Adrenal gland (tissue), 19 donors: ENCODE measurements at places on chromosomes 6 and 20. TPM values are rescaled to one million over a fixed set of nuclear protein-coding genes. Genes with fewer than 3 reads are reported as not detected.

- peak within 1 kb of the TSS; percentile 59 for H3K4me3 ChIP-seq
- H3K27ac ChIP-seq: no peak within 1 kb of the TSS
- H3K27me3 ChIP-seq: no peaks in the 10 kb centered on the region
Observed at GRCh38 chr20:45407783-45408645, at the start of gene DBNDD2. DBNDD2 (plus strand) TSS chr20:45408289; CDS start chr20:45408468, 179 bp downstream.

- H3K27me3 ChIP-seq: no peaks in the 10 kb centered on the region
- H3K36me3 ChIP-seq: no peaks in the 10 kb centered on the region
- H3K4me1 ChIP-seq: no peaks in the 10 kb centered on the region
- no peak overlapping the region for H3K4me3 ChIP-seq
Observed at GRCh38 chr6:32655203-32655710, 11.2 kb downstream of the HLA-DQB1 start.

DNA sequence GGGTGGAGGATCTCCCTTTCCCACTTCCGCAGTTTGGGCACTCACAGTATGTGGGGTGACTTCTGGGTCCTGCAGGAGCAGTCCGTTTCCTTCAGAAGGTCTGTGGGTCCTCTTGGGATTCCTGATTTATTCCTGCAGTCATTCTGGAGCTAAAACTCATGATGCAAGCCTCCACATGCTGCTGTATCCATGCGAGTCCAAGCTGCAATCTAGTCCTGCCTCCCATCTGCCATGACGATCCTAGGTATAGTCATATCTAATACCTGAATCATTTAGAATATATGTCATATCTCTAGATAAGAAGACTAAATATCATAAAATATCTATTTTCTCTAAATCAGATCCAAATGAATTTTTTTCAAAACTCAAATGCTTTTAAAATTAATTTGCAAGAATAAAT, 103.4 kb upstream of the AHI1 start:
- H3K36me3 ChIP-seq: no peaks in the 10 kb centered on the region
- H3K4me3 ChIP-seq: no peak overlapping the region
- H3K27me3 ChIP-seq: no peaks in the 10 kb centered on the region

DNA sequence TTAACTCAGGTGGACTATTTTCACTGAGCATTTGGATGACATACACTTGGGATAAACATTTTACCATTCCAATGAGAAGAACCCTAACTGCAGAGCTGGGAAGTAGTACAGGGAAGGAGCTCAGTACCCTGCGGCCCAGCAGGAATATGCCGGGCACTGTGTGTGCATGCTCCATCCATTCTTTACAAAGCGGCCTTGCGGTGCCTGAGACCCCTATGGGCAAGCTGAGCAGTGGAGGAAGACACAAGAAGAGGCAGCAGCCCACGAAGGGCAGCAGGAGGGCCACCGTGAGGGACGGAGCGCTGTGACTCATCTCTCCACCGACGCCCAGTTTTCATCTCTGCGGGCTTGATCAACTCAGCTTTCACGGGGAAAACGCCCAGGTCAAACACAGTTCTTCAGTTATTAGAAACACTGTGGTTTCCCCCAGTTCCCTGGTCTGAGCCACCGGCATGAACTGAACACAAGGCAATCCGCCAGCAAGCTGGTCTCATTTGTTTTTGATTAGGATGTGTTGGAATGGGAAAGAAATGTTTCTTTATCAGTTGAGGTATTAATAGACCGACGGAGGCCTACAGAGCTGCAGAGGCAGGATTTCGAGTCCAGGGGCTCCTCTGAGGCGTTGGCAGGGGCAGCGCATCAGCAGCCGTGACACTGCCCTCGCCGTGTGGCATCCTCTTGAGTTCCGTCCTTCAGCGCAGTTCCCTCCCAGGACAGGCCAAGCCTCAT, 44.9 kb downstream of the IRF4 start:
- no peaks in the 10 kb centered on the region for H3K4me1 ChIP-seq
- H3K27me3 ChIP-seq: no peaks in the 10 kb centered on the region
- no peaks in the 10 kb centered on the region for H3K36me3 ChIP-seq
- DNase-seq: no peak

DNA sequence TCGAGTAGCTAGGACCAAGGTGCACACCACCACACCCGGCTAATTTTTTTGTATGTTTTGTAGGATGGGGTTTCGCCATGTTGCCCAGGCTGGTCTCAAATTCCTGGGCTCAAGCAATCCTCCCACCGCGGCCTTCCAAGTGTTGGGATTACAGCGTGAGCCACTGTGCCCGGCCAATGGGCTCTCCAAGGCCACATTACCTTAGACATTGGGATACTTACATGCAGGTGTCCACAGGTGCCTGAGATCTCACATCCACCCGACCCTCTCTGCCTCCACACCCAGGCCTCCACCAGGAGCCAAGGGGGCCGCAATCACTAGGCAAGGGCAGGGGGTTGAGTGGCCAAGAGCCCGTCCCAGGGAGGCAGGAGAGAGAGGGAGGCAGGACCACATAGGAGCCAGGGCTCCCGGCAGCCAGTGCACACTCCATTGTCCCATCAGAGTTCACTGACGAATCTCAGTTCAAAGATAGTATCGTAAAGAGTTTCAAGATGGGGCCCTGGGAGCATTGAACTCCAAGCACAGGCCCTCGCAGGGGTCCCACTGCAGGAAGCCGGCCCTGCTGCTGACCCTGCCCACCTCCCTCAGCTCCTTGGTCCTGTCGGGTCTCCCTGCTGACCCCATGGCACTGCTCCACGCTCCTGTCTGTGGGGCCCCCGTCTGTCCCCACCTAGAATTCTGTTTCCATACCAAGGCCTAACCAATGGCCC, 55.3 kb downstream of the SSR1 start:
- peaks cover 24% of the 10 kb centered on the region for H3K4me1 ChIP-seq
- H3K4me3 ChIP-seq: no peak overlapping the region
- no peak overlapping the region for H3K27ac ChIP-seq
- H3K27me3 ChIP-seq: no peaks in the 10 kb centered on the region
- no peak for DNase-seq

- no peak overlapping the region for H3K4me3 ChIP-seq
- DNase-seq: no peak
- no peak overlapping the region for H3K27ac ChIP-seq
- no peaks in the 10 kb centered on the region for H3K27me3 ChIP-seq
- H3K36me3 ChIP-seq: no peaks in the 10 kb centered on the region
- no peaks in the 10 kb centered on the region for H3K4me1 ChIP-seq
Observed at GRCh38 chr6:125254321-125254720, 47.4 kb downstream of the HDDC2 start.

GRCh38 chr6:150765067-150765764, 100.3 kb upstream of the MTHFD1L start:
- no peak for DNase-seq
- H3K27me3 ChIP-seq: no peaks in the 10 kb centered on the region
- H3K4me1 ChIP-seq: no peaks in the 10 kb centered on the region
- no peak overlapping the region for H3K27ac ChIP-seq
- H3K36me3 ChIP-seq: no peaks in the 10 kb centered on the region
- H3K4me3 ChIP-seq: no peak overlapping the region

DNA sequence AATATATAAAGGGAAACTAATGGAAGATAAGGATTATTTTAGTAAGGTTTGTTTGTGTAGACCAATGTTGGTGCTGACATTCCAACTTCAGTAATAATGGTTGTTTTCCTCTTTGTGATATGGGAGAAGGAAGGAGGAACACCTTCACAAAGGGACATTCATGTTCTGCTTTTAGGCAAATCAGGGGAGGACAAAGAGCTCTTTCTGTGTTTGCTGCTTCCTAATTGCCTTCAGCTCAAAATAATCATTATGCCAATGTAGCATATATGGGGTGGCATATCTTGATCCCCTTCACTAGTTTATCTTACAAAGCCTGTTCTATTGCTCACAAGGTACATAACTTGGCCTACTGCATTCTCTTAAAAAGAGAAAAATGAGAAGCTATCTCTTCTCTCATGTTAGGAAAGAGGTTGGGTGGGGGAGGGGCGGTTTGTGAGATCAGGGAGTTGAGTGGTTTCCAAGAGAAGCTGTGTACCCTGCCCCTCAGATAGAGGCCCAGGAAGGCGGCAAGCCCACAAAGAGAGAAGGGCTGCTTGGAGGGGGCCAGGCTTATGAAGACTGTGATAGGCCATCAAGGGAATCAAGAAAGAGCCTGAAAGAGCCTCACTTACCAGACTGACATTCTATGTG, 4.7 kb upstream of the ADGRG6 start:
- H3K36me3 ChIP-seq: no peaks in the 10 kb centered on the region
- peaks cover 7% of the 10 kb centered on the region for H3K27me3 ChIP-seq
- H3K4me3 ChIP-seq: no peak overlapping the region
- H3K27ac ChIP-seq: no peak overlapping the region
- H3K4me1 ChIP-seq: no peaks in the 10 kb centered on the region

GRCh38 chr6:137737836-137738596, 129.0 kb upstream of the TNFAIP3 start:
- no peak overlapping the region for H3K27ac ChIP-seq
- DNase-seq: no peak
- no peaks in the 10 kb centered on the region for H3K36me3 ChIP-seq
- H3K4me3 ChIP-seq: no peak overlapping the region

- peaks cover 19% of the 10 kb centered on the region for H3K4me1 ChIP-seq
- H3K27me3 ChIP-seq: no peaks in the 10 kb centered on the region
- no peak overlapping the region for H3K4me3 ChIP-seq
- peaks cover 7% of the 10 kb centered on the region for H3K36me3 ChIP-seq
Observed at GRCh38 chr6:118473266-118473665, 74.8 kb upstream of the PLN start.

GRCh38 chr6:150981095-150981494, 115.6 kb downstream of the MTHFD1L start:
- H3K4me3 ChIP-seq: no peak overlapping the region
- no peaks in the 10 kb centered on the region for H3K36me3 ChIP-seq
- no peaks in the 10 kb centered on the region for H3K27me3 ChIP-seq
- H3K27ac ChIP-seq: no peak overlapping the region
- H3K4me1 ChIP-seq: no peaks in the 10 kb centered on the region

GRCh38 chr6:2659882-2660281, 90.8 kb downstream of the MYLK4 start:
- no peak overlapping the region for H3K27ac ChIP-seq
- H3K27me3 ChIP-seq: no peaks in the 10 kb centered on the region
- no peak for DNase-seq
- no peaks in the 10 kb centered on the region for H3K36me3 ChIP-seq

DNA sequence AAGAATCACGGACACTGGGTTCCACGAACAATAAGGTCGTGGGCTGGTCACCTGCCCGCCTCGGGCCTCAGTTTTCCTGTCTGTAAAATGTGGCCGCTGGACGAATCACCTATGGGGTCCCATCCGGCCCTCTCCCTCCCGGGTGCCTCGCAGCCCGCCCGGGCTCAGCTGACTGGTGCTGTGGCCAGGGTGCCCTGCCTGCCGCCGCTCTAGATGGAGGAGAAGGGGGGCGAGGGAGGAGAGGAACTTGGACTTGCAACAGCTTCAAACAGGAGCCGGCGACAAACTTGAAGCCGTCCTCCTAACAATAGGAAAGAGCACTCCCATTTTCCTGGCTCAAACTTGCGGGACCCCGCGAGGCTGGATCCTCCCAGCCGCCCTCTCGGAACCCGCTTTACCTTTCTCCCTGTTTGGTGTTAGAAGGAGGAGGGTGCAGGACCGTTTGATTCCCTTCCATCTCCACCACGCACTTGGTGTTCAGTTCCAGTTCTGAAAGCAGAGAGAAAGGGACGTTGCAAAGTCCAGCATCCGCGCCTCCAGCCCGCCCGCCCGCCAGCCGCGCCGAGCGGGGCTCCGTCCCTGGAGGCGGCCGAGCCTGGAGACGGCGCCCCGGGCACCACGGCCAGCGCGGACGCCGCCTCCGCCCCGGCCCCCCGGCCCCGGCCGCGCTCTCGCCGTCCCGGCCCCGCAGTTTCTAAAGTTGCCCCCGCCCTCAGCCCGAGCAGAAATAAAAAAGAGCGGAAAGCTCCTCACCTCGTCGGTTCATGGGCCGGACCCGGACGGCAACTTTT, 584 bp downstream of the KIF13A start:
- no peaks in the 10 kb centered on the region for H3K36me3 ChIP-seq
- no peaks in the 10 kb centered on the region for H3K27me3 ChIP-seq
- peak overlapping the region; percentile 78 for H3K27ac ChIP-seq
- H3K4me3 ChIP-seq: peak overlapping the region; percentile 2
- H3K4me1 ChIP-seq: peaks cover 24% of the 10 kb centered on the region

DNA sequence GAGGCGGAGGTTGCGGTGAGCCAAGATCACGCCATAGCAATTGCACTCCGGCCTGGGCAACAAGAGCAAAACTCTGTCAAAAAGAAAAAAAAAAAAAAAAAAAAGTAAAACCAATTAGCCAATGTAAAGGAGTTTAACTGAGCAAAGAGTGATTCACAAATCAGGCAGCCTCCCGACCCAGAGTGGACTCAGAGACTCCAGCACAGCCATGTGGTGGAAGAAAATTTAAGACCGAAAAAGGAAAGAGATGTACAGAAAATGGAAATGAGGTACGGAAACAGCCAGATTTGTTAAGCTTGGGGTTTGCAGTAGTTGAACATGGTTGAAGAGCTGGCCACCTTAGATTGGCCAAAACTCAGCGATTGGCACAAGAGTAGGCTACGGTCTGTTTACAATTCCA, 51.4 kb downstream of the ERMARD start:
- no peaks in the 10 kb centered on the region for H3K4me1 ChIP-seq
- no peak overlapping the region for H3K27ac ChIP-seq
- no peaks in the 10 kb centered on the region for H3K36me3 ChIP-seq
- H3K4me3 ChIP-seq: no peak overlapping the region
- no peaks in the 10 kb centered on the region for H3K27me3 ChIP-seq

DNA sequence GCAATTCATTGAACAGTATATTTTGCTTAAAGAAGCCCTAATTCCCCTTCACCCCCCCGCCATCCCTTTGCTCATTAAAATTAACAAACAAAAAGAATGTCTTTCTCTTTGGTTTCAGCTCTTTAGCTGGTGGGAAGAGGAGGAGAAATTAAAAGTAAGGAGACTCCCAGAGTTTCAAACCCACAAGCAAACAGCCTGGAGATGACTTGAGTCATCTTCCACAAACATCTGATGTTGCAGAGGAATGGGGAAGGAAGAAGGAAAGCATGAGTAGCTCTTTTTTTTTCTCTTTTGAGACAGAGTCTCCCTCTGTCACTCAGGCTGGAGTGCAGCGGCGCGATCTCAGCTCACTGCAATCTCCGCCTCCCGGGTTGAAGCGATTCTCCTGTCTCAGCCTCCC, 189.6 kb downstream of the ADAT2 start:
- DNase-seq: no peak
- H3K27me3 ChIP-seq: no peaks in the 10 kb centered on the region
- H3K27ac ChIP-seq: no peak overlapping the region
- no peaks in the 10 kb centered on the region for H3K36me3 ChIP-seq
- H3K4me1 ChIP-seq: no peaks in the 10 kb centered on the region

DNA sequence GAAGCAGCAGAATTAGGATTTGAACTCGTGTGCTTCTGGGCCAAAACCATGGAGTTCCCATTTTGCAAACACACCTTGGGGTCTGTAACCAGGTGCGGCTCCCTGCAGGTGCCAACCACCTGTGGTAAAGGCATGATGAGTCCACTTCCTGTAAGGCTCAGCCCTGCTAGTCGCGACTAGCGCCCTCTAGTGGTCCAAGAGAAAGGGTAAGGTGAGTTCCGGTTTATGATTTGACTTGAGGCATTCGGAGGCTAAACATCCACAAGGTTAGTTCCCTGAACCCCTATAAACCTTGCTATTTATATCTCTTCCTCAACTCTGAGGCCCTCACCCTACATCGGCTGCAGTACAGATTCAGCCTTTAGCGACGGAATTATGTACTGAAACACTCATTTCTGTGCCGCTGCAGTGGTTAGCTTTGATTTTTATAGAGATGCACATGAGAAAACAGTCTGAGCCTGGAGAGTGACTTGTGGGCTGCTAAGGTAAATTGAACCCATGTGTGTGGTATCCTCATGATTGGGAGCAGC, 173.4 kb downstream of the PLCB1 start:
- H3K4me1 ChIP-seq: no peaks in the 10 kb centered on the region
- no peaks in the 10 kb centered on the region for H3K36me3 ChIP-seq
- no peaks in the 10 kb centered on the region for H3K27me3 ChIP-seq
- no peak overlapping the region for H3K4me3 ChIP-seq
- DNase-seq: peak; percentile 18
- no peak overlapping the region for H3K27ac ChIP-seq

TENT5A gene
- total RNA-seq: 8.2 TPM

MAP7 gene
- 10.8 TPM for total RNA-seq

RAET1E gene
- total RNA-seq: 1.1 TPM

DACT2 gene
- 8.7 TPM for total RNA-seq

B3GAT2 gene
- not detected for total RNA-seq

METTL24 gene
- 2.6 TPM for total RNA-seq

ATP9A gene
- 34.5 TPM for total RNA-seq
